ENCODE measurements at places on chromosomes 12 and 14.
A peak's percentile ranks its signal among the peaks of the same experiment; 100 is the strongest.

GRCh38 chr12:41801261-41801660, 343.4 kb downstream of the GXYLT1 start:
- no peak for DNase-seq
- peaks cover 4% of the 10 kb centered on the region for H3K4me1 ChIP-seq
- H3K27ac ChIP-seq = no peak overlapping the region
- no peak overlapping the region for H3K4me3 ChIP-seq
- H3K27me3 ChIP-seq = no peaks in the 10 kb centered on the region

DNA sequence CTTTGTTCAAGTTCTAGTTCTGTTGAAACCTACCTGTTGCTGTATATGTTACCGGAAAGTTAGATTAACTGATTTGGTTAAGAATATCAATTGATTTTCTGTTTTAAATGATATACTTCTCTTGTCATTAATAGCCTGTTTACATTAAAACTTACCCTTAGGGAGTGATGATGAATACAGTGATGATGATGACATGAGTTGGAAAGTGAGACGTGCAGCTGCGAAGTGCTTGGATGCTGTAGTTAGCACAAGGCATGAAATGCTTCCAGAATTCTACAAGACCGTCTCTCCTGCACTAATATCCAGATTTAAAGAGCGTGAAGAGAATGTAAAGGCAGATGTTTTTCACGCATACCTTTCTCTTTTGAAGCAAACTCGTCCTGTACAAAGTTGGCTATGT, 33.0 kb downstream of the CAND1 start:
- H3K4me3 ChIP-seq = no peak overlapping the region
- H3K27me3 ChIP-seq = no peaks in the 10 kb centered on the region
- DNase-seq = no peak
- H3K27ac ChIP-seq = no peak overlapping the region

GRCh38 chr12:2960390-2960956, 1.3 kb downstream of the TEAD4 start:
- H3K4me3 ChIP-seq = peak overlapping the region; percentile 82
- H3K27ac ChIP-seq = peak overlapping the region; percentile 23
- peak; percentile 23 for DNase-seq
- H3K27me3 ChIP-seq = peaks cover 17% of the 10 kb centered on the region
- H3K4me1 ChIP-seq = peaks cover 54% of the 10 kb centered on the region
- H3K36me3 ChIP-seq = no peaks in the 10 kb centered on the region

DNA sequence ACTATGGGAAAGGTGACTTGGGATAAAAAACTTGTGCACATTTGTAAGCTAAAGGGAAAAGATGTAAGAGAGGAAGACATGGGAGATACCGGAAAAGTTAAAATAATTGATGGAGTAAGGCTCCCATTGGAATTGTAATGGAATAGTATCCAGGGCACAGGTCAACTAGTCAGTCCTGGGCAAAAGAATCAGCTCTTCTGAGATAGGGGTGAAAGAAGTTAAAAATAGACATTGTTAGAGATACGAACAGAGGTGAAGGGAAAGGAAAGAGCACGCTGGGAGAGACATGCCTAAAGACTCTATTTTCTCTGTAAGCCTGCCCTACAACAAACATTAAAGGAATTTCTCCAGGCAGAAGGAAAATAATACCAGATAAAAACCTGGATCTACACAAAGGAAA, 101.6 kb downstream of the SLC41A2 start:
- H3K36me3 ChIP-seq = no peaks in the 10 kb centered on the region
- H3K27ac ChIP-seq = no peak overlapping the region
- no peak for DNase-seq
- no peak overlapping the region for H3K4me3 ChIP-seq
